Renal cortex interstitium (tissue), 15 donors: ENCODE measurements at places on chromosomes 12 and 14.

GRCh38 chr12:71237128-71237527, 79.3 kb upstream of the TSPAN8 start:
- no peak for DNase-seq

GRCh38 chr12:29110506-29111442, 38.3 kb upstream of the FAR2 start:
- no peak for DNase-seq

- no peak for DNase-seq
Measured at GRCh38 chr14:77219591-77219990, 38.0 kb downstream of the TMEM63C start.

GRCh38 chr14:77868552-77869285, 68.8 kb downstream of the ADCK1 start:
- DNase-seq: peak; percentile 12

- no peak for DNase-seq
Measured at GRCh38 chr14:95261616-95262510, 57.8 kb downstream of the CLMN start.

GRCh38 chr14:30573966-30574365, 15.0 kb downstream of the G2E3 start:
- no peak for DNase-seq

GRCh38 chr14:93369713-93370266, 22.8 kb downstream of the COX8C start:
- peak; percentile 11 for DNase-seq

DNA sequence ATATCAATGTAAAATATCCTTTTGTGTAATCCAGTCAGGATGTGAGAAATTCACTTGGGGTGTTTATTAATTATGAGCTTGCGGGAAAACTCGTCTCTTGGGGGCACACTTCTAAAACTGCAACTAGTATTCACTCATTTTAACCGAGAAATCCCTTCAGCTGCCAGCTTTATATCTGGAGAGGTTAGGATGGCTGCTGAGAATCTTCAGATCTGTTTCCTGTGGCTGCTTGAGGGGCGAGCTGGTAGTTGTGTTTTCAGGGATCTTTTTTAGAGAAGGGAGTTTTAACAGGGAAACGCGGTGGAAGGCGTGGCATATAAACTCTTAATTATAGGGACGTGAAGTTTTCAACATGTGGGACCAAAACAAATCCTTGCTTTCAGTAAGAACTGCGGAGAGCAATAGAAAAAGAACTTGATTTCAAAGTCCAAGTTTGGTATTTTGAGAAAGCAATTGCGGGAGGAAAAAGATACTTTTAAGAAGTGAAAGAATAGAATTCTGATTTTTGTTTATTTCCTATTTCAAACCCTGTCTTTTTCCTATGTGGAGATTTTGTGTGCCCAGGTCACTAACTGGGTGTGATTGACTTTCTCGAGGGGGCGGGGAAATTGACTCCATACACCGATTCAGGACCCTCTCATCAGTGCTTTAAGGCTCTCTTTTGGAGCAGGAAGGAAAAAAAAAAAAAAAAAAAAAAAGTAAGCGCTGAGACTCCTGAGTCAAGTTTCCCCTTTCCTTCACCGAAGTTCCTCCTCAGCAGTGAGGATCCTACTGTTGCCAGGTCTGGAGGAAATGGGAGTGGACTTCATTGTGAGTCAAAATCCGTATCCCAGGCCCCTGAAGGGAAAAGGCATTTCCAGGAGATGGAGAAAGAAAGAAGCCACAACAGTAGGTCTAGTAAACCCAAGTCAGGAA, 1.1 kb downstream of the PPFIBP1 start:
- no peak for DNase-seq

DNA sequence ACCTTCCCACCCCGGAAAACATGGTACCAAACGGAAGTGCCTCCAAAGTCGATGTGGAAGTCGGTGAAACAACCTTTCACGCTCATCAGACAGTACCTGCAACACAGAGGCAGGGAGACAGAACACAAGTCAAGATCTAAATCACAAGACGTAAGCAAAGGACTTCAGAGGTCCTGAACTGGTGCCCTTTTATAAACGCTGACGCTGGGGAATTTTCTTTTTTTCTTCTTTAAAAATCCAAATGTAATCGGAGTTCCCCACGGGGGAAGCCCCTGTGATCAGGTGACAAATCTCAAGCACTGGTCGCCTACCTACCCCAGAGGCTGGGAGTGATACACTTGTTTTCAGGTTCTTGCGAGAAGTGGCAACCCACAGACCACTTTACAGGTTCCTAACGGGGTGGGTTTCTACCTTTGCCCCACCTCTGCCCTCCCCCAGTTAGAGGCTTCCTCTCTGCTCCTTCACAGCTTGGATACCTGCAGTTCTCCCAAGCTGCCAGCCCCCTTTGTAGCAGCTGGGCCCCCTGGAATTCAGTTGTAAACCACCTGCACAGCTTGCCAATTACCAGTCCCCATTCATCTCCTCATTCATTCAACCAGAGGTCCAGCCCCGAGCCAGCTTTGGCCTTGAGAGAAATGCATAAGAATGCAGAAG, 46.2 kb downstream of the KDM2B start:
- DNase-seq: no peak

DNA sequence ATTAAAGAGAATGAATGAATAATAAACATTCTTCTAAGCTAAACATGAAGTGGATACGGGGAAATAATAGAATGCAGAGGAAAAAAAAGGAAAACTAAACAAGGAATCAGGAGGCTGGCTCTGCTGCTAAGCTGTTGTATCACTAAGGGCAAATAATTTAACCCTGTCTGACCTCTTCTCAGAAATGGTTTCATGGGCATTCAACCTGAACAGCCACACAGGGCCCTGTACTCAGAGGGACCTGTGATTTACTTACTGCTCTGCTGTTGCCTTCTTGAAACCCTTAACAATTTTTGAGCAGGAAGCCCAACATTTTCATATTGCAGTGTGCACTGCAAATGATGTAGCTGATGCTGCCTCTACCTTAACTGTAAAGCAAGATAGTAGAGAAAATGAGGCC, 14.2 kb upstream of the PLEKHA5 start:
- DNase-seq: no peak
